ENCODE measurements at places on chromosomes 2 and 18.

GRCh38 chr2:217466104-217466503 is 536.7 kb downstream of the TNS1 start:
- no peak for DNase-seq

DNA sequence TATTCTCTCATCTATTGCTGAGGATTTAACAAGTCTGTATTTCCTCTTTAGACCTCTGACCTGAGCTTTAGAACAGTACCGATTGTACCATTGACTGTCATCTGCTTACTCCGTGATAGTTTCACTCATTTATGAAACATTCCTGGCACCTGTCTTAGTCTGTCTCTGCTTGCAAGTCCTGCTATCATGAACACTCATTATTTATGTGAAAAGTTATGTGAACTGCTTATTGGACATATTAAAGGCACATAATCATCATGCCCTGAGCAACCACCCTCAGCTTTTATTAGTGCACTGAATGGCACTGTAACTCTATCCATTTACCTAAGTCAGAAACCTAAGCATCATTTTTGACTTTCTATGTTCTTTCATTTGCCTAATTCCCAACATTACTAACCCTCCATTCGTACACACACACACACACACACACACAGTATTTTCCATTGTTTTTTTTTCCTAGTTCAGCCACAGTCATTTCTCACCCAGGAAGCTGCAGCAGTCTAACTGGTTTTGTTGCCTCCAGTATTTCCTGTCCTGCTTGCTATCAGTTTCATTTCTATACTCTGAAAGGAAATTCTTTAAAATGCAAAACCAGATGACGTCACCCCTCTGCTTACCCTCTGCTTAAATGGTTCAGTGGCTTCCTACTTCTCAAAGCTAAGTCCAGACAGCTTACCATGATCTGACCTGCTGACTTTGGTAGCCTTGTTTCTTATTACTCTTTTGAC is 146.1 kb downstream of the HAUS1 start:
- DNase-seq, result peak; percentile 84

- no peak for DNase-seq
Measured at GRCh38 chr2:238236571-238236970, 3.3 kb downstream of the HES6 start.

- DNase-seq, result no peak
Measured at GRCh38 chr18:32280188-32280783, 90.4 kb downstream of the MEP1B start.

- DNase-seq, result peak; percentile 16
Measured at GRCh38 chr2:32274289-32274688, 3.4 kb upstream of the YIPF4 start.

DNA sequence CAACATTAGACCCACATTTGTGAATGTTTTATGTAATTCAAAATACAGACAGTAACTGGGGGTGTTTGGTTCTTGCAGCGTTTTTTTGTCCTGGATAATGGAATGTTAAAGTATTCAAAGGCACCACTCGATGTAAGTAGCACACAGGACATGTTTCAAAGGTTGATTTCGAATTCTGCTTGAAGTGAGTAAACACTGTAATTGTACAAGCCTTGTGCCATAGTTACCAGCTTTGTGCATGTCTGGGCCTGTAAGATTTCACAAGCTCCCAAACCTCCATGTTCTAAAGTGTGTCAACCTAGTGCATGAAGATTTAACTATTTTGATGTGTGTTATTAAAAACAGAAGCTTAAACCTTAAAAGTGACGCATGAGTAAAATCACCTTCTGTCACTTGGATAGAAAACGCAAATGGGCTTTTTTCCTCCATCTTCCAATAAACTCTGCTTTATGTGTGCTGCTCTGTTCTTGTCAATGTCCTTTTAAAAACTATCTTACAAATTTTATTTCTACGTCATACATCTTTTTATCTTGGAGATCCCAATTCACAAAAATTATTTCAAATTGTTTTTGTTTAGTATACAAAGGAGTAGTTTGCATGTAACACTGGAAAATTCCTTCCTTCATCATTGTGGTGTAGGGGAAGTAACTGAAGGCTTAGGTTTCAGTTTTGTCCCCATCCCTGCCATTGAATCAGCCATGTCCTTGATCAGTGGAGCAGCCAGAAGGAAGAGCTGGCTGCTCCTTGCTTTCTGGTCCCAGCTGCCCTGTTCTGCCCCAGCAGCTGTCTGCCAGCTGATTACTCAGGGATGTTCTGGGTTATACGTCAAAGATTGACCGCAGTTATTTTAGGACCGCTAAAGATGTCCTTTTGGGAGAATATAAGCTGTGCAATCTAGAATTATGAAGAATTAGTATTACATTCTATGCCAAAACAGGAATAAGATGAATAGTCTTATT is 119.2 kb downstream of the PRKRA start:
- DNase-seq, result no peak

DNA sequence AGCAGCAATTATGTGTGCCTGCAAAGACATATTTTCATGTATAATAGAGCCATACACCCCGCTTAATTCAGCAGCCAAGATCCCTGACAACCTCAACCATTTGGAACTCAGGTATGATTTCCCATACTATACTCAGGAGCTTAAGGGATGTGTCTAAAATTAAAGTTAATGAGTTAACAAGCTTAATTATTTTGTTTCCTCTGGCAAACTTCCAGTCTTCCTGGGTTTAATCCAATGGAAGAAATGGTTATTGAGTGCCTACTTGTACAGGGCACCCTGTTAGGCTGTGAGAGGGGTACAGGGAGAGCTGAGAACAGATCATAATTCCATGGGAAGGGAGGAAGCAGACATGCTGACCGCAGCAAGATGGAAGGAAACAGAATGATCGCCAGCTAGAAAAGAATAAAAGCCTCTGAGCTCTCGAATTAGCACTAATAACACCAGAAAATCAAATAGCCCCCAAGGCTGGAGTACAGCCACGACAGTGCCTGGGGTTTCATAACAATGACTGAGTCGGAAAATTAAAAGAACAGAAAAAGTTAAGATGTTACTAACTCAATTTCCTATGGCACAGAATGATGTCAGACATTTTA is 20.8 kb upstream of the CEP68 start:
- no peak for DNase-seq

GRCh38 chr2:212987492-212987891 is 163.9 kb downstream of the IKZF2 start:
- no peak for DNase-seq

- no peak for DNase-seq
Measured at GRCh38 chr18:29693334-29693733, 1349.2 kb downstream of the DSC3 start.

DNA sequence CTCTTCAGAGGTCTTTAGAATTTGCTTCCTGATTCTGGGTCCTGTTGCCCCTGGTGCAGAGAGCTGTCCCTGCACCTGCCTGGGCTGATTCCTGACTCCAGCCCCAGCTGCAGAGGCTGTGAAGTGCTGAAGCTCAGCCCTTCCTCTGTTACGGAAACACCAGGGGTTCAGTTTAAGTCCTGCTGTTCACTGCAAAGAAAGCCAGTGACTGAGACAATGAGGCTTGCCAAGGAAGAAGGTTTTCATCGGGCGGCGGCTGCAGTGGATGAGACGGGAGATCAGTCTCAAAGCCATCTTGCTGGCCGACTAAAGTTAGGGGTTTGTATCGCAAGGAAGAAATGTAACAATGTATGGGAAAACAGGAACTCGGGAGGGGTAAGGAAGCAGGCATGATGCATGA is 142.4 kb upstream of the ZNF236 start:
- DNase-seq, result no peak

DNA sequence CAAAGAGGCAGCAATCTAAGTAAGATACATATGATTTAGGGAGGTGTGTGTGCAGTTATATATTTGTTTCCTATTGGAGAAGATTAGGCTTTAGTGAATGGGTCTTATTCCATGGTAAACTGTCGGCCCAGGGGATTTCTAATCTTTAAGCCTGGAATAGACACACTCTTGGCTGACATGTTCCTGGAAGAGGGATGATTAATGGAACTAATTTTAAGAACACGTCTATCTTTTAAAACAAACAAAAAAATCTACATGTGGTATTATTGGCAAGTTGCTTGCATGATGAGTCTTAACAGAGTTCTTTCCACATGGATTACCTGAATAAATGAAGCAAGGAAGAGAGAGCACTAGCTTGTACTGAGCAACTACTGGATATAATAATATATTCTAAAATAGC is 114.2 kb upstream of the NT5C1B start:
- DNase-seq, result no peak

- no peak for DNase-seq
Measured at GRCh38 chr18:62621546-62621945, 93.8 kb upstream of the PHLPP1 start.

GRCh38 chr2:25669520-25669919 is 3.9 kb downstream of the DTNB start:
- DNase-seq, result no peak

DNA sequence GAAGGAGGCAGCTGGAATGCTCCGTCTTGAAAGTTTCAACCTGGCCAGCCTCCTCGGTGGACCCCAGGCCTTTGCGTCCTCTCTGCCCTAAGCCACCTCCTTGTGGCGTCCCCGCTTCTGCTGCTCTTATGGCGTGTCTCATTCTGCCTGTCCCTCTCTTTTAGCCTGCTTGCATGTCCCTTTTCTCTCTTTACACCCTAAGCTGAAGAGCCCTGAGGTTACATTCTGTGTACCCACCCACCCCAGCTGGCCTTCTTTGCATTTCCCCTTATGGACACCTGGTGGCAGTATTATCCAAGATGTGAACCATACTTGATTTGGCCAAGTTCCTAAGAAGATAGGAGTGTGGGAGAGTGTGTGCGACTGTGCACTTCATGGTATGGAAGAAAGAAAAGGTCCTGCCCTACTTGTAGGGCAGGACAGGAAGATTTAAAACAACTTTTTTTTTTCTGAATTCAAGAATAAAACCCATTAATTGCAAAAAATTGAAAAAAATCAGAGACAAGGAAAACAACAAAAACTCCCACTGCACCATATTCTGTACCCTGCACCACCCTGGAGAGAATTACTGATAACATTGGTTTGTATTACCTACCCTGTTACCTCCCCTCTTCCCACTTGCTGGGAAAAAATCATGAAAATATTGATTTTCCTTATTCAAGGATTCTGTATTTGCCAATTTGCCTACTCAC is 77.4 kb downstream of the DYSF start:
- peak; percentile 61 for DNase-seq

DNA sequence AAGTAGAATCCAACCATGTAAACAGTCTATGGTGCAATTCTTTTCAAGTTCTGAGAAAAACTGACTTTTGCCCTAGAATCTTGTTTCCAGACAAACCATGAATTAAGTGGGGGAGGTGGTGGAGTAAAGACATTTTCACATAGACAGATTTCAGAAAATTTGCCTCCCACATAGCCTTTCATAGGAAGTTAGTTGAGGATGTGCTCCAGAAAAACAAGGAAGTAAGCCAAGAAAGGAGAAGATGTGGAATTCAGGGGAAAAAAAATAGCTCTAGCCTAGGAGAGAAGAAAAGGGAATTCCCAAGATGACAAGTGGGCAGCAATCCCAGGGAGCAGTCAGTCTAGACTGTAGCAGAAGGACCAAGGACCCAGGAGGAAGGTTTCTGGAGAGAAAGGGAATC is 17.4 kb downstream of the RUFY4 start:
- no peak for DNase-seq

DNA sequence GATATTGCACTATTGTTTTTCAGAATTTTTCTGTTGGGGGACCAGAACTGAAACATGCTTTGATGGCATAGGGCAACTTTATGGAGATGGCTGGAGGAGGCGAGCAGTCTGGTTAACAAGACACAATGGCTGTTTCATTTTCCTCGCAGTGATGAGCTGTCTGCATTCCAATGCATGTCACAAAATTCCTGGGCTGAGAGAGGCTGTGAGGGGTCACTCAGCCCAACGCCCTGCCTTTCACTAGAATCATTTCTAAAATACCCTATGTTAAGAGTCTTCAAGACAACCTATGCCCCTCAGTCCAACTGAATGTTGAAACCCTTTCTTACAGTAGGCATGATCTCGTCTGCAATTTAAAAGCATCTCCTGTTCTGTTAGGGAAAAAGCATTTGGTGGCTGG is 1090.0 kb downstream of the BCL11A start:
- no peak for DNase-seq

DNA sequence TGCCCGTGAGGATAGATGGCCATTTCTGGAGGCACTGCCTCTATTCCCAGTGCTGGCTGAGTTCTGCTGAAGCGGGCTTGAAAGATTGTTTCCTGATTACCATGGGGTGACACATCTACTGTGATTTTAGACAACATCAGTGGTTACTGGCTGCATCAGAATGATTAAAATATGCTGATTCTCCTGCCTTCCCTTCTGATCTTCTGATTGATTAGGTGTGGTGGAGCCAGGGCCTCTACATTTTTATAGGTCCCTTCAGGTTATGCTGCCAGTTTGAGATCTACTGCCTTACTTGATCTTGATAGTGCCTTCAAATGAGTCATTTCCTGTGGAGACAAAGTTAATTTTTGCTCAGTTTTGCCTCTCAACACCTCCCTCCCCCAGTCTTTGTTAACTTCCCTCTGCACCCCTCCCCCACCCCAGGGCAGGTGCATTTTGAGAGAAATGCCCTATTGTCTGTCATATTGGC is 31.6 kb upstream of the SNORC start:
- DNase-seq, result peak; percentile 55

GRCh38 chr2:42812899-42813479 is 20.6 kb upstream of the HAAO start:
- DNase-seq, result peak; percentile 48

DNA sequence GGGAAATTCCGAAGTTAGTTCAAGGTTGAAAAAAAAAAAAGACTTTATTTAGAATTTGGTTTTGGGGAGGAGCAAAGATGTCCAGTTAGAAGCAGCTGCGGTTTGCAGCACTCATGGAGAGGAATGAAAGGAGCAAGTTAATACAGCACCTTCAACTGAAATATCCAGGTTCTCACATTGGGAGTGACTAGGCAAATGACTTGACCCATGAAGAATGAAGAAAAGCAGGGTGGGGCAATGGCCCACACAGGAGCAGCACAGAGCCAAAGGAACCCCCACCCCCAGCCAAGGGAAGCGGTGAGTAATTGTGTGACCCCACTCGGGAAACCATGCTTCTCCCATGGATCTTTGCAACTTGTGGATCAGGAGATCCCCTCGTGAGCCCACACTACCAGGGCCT is 32.8 kb downstream of the ZNF892 start:
- DNase-seq, result peak; percentile 19

- DNase-seq, result no peak
Measured at GRCh38 chr2:221606424-221606823, 34.3 kb upstream of the EPHA4 start.

- no peak for DNase-seq
Measured at GRCh38 chr18:73733806-73734314, 413.8 kb downstream of the FBXO15 start.

DNA sequence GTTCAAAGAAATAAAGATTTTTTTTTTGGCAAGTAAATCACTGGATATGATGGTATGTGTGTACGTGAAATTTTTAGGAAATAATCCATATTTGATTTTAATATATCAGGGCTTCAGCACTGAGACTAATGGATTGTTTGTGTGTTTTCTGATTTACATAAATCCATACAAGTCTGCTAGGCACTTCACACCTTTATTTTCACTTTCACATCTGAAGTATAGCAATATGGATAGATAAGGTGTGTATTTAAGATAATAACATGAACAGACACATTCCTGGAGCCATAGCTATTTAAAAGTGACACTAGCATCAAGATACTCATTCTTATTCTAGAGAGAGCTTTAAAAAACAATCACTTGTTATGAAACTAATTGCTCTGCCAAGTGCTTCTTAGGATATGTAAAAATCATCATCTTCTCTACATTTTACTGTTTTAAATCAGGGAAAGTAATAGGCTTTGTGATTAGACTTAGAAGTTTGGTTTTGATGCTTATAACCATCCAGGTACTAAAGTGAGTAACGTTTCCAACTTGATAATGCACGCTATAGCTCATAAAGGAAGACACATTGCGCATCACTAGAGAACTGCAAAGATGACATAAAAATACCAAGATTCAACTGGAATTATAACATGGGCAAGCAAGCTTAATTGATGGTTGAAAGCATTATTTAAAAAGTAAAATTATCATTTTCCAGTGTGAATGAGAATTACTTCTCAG is 208.9 kb downstream of the ZEB2 start:
- DNase-seq, result no peak

Data from RPMI7951 (cell line).